ENCODE measurements at places on chromosomes 16 and 17.
A peak's percentile ranks its signal among the peaks of the same experiment; 100 is the strongest.

DNA sequence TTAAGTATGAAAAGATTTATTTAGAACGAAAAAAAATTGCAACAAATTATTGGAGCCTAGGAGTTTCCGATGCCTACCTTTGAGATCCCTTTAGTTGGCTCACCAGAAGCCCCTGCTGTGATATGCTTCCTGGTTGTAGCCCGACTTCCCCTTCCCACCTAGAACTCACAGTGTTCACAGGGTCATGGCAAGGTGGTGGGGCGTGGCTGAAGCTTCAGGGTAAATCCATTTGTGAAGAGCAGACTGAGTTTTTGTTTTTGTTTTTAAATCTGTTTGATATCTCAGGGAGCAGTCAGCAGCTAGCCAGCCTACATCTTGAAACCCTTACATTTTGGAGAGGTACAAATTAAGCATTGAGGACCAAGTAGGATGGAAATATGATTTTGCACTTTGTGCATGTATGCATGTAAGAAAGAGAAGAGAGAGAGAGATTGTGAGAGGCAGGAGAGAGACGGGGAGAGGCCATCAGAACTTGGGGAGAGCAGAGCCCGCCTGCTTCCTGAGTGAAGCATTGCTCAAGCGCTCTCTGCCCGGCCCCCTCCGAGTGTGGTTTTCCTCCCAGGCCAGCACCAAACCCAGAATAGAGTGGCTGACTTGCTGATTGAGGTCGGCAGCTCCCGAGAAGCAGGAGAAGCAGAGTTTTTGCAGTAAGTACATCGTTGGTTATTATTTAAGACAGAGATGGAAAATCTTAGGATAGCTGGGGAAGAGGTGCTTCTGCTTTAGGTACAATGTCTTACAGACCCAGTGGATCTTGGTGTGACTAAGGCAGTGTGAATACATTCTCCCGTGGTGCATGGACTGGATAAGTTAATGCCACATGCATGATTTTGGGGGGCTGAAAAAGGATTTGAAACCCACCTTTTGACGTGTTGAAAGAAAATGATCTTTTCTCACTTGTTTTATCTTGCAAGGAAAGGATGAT, 64.2 kb downstream of the SPECC1 start:
- peak; percentile 20 for DNase-seq

- no peak for DNase-seq
These were observed 12.8 kb downstream of the FLCN start for GRCh38 chr17:17224137-17224536.

- no peak for DNase-seq
These were observed 112.1 kb downstream of the PRKCB start for GRCh38 chr16:23947838-23948237.

GRCh38 chr17:57277923-57278604, 21.7 kb downstream of the MSI2 start:
- DNase-seq: no peak

GRCh38 chr17:1486802-1487695, 5.4 kb downstream of the MYO1C start:
- peak; percentile 76 for DNase-seq

GRCh38 chr16:55892821-55893220, 17.6 kb upstream of the CES5A start:
- DNase-seq: no peak

All from activated effector memory CD4-positive, alpha-beta T cell treated with Interleukin-2 at 50 U/mL for 16 hours (primary cell).